ENCODE measurements at places on chromosomes 6 and 20. TPM values are rescaled to one million over a fixed set of nuclear protein-coding genes. Genes with fewer than 3 reads are reported as not detected.

HSPA1L gene
- total RNA-seq = 1.4 TPM

THBS2 gene
- 0.09 TPM for total RNA-seq

PACSIN1 gene
- 0.06 TPM for total RNA-seq

MYBL2 gene
- 84.8 TPM for total RNA-seq

RIPOR3 gene
- total RNA-seq = not detected

RFX6 gene
- not detected for total RNA-seq

BTN2A1 gene
- total RNA-seq = 19.6 TPM

SIRPB2 gene
- total RNA-seq = not detected

ABHD16B gene
- total RNA-seq = not detected

FAM162B gene
- total RNA-seq = 0.11 TPM

SUN5 gene
- not detected for total RNA-seq

SPO11 gene
- total RNA-seq = not detected

PSORS1C1 gene
- 6.2 TPM for total RNA-seq

LY86 gene
- not detected for total RNA-seq

RGS17 gene
- total RNA-seq = 7.3 TPM

GMPR gene
- 3.5 TPM for total RNA-seq

PROKR2 gene
- total RNA-seq = not detected

LY6G6C gene
- not detected for total RNA-seq

KIF6 gene
- 0.18 TPM for total RNA-seq
